MM.1S (cell line): ENCODE measurements at places on chromosomes 7 and 10.

GRCh38 chr7:158751751-158752150 is 47.1 kb upstream of the NCAPG2 start:
- DNase-seq = no peak

GRCh38 chr10:34028936-34029335 is 694.5 kb upstream of the NRP1 start:
- DNase-seq = no peak

GRCh38 chr7:117946151-117946633 is 73.0 kb upstream of the CTTNBP2 start:
- DNase-seq = no peak

DNA sequence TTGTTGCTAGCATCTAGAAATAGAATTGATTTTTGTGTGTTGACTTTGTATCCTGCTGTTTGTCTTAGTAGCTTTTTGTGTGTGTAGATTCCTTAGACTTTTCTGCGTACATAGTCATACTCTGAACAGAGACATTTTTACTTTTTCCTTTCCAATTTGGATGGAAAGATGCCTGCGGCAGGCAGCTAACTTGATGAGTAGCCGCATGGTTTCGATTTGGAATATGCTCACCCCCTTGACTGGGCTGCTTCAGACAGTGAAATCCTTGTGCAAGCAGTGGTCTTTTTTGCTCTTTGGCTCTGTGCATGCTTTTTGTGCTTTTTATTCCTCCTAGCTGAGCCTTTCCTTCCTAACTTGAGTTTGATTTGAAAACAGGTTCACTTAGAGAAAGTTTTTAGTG is 71.8 kb downstream of the HHEX start:
- no peak for DNase-seq

- DNase-seq = no peak
Observed at GRCh38 chr10:86288695-86289576, 77.7 kb downstream of the GRID1 start.

DNA sequence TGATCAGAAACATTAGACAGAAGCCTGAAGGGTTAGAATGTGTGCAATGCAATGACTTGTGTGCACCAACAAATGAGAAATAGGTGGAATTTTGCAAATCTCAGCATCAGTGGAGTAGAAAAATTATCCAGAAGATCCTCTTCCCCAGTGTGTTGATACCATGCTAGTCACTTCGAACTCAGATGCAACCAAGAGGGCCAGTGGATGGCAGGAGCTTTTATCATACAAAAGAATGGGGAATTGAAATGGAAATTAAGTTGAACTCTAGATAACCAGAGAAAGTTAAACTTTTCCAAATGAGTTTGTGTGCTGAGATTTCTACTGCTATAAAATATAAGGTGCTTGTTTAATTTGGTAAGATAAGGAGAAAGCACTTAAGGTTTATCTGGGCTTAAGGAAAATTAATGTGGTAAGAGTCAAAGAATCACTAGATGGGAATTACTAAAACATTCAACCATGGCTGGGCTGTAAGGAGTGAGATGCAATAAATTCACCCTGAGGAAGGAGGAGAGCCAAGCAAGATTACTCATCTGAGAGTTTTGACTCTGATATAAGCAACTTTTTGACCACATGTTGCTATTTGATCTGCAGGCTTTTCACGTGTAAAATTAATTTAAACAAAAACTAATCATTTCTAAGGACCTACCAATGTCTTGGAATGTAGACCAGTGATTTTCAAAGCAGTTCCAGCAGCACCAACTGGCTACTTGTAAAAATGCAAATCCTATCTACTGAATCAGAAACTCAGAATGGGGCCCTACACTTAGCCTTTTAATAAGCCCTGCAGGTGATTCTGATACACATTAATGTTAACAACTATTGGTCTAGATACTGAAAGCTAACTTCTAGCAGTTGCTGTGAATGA is 113.2 kb downstream of the CDC14C start:
- no peak for DNase-seq
